ENCODE measurements at places on chromosomes 7 and 10.
A peak's percentile ranks its signal among the peaks of the same experiment; 100 is the strongest.

GRCh38 chr10:131647789-131648188 lies 253.0 kb upstream of the PPP2R2D start:
- no peak for DNase-seq

DNA sequence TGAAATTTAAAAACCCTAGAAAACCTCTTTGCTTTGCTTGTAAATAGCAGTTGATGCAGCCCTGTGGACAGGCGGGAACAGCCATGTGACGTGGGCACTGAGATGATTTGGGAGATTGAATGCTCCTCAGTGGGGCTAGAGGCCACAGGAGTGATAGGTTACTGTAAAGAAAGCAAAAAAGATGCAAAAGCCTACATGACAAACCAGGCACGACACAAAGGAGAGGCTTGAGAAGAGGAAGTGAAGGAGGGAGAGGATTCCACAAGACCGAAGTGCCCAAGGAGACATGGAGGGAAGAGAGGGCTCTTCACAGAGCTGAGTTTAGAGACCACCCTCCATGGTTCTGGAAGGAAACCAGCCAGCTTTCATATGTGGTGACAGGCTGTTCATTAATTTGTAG lies 25.7 kb downstream of the IKZF1 start:
- no peak for DNase-seq

- no peak for DNase-seq
Observed at GRCh38 chr10:54594289-54594688, 206.7 kb downstream of the PCDH15 start.

DNA sequence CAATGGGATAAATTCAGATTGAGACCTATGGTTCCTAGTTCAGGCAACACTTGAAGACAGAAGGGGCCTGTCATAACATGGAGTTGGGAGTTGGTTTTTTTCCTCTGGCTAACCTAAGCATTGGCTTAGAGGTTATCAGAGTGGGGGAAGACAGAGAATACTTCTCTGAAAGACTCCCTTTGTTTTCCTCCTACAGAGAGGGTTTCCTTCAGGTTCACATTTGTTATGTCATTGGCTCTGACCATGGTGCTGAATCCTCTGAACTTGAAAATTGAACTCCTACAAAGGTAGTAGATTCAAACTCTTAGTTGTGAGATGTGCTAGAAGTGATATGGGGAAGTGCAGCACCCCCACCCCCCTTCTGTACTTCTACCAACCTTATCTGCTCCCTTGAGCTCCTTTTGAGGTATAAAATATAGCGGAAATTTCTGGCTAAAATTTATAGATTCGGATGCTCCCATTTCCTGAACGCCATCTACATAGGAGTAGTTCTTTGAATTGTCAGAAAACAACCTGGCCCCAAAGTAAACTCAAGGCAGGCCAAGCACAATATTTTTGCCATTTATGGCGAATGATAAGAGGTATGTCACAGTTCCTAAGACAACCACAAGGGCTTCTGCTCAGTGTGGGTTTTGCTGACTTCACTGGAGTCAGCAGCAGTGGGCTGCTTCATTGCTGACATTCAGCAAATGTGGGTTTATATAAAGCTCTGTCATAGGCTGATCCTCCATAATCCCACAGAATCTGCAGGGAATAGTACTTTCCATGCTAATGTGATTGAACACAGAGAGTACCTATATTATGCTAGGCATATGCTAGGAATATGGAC lies 131.6 kb upstream of the KLF14 start:
- DNase-seq, result no peak

DNA sequence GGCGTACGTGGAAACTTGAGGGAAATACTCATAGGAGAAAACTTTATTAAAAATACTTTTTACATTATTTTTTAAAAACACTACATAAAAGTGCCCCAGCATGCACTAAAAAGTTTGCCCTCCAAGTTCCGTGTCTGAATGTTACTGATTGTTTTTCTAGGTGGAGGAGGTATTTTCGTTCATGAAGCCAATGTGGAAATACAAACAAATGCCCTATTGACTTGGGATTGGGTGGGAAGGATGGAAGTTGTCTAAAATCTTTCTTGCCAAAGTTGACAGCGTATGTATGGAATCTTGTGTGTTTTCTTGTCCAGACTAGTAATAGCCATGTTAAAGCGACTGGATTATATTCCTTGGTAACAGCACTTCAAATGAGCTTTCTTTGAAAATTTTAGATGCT lies 1.2 kb downstream of the PROSER2 start:
- no peak for DNase-seq

GRCh38 chr7:132386201-132386681 lies 190.0 kb downstream of the PLXNA4 start:
- DNase-seq, result no peak

GRCh38 chr7:8442814-8443304 lies 9.4 kb downstream of the NXPH1 start:
- DNase-seq, result no peak

- DNase-seq, result no peak
Observed at GRCh38 chr7:157021071-157021870, 10.8 kb upstream of the MNX1 start.

DNA sequence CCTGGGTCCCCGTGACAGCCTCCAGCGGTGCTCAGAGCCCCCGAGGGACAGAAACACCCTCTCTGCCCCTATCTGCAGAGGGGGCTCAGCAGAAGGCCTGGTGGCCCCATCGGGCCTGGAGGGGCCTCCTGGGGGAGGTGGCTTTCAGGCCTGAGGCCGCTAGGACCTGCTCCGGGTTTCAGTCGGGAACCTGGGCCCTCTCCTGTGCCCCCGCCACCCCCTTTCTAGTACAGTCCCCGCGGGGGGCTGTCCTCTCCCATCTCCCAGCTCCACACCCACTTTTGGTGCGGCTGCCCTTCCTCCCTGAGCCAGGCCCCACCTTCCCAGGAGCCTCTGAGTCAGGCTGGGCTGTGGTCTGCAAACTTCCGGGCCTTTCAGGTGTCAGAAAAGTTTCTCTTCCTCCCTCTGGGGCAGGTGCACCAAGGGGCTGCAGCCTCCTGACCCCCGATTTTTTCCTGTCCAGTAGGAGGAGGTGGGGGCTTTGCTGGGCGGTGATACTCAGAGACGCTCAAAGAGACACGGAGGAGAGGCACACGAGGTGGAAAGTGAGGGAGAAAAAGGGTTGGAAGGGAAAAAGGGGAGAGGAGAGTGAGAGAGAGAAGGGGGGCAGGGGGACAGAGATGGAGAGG lies 692 bp downstream of the CARD11 start:
- DNase-seq, result no peak

DNA sequence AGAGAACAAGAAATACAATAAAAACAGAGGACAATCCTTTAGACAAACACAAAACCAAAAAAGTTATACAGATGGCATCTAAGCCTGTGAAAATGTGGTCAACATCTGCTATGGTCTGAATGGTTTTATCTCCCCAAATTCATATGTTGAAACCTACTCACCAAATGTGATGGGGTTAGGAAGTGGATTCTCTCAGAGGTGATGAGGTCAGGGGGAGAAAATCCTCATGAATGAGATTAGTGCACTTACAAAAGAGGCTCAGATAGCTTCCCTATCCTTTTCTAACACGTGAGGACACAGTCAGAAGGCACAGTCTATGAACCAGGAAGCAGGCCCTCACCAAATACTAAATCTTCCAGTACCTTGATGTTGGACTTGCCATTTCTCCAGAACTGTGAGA lies 147.8 kb upstream of the GPR22 start:
- no peak for DNase-seq

- no peak for DNase-seq
Observed at GRCh38 chr10:73246322-73246645, 771 bp downstream of the DNAJC9 start.

- DNase-seq, result no peak
Observed at GRCh38 chr10:100469756-100470155, 6.9 kb downstream of the WNT8B start.

DNA sequence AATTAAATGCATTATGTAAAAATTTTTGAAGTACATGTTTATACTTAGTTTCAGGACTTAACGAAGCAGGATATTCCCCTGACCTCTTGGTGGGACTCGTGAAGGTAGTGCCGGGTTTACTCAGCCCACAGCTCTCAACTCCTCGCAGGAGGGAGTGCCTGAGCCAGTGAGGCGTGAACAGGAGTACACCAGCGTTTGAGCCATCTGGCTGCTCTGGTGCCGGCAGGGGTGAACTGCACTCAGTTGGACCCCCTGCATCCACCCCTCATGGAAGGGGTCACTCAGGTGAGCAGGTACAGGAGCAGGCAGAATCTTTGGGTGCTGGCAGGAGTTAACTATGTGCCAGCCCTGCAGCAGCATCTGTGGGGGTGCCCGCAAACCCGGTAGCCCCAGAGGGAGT lies 625.1 kb upstream of the PCDH15 start:
- no peak for DNase-seq

- DNase-seq, result no peak
Observed at GRCh38 chr10:115953281-115953680, 319.7 kb downstream of the GFRA1 start.

- DNase-seq, result no peak
Observed at GRCh38 chr10:92799568-92799967, 48.8 kb upstream of the EXOC6 start.

DNA sequence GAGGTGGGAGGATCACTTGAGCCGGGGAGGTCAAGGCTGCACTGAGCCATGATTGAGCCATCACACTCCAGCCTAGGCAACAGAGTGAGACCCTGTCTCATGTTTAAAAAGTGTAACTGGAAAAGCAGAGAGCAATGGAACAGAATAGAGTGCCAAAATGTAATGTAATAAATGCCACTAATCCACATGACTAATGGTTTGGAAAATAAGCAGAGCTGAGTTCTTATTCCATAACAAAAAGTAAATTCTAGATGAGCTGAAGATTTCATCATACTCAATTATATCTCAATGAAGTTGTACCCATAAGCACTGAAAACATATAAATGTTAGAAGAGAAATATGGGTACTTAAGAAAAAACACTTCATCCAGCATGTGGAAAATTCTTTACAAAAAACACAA lies 132.6 kb downstream of the USP6NL start:
- DNase-seq, result no peak

DNA sequence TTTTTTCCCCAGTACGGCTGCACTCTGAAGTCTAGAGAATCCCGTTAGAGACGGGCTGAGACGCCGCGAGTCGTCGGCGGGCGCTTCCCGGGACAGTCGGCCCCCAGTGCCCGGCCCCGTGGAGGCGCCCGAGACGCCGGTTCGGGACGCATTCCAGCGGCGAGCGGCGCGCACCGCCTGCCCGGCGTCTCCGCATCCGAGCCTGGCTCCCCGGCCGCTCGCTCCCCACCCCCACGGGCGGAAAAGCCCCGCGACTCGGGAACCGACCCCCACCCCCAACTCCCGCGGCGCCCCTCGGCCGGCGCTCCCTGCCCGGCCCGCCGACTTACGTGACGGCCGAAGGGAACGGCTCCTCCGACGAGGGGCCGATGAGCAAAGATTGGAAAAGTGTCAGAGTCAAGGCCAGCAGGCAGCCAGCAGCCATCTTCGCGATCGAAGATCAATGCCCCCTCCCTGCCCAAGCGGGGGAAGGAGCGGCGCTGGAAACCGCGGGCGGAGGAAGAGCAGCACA lies 486 bp downstream of the CACNA2D1 start:
- DNase-seq, result no peak

- no peak for DNase-seq
Observed at GRCh38 chr7:35909870-35910357, 109.1 kb downstream of the SEPTIN7 start.

DNA sequence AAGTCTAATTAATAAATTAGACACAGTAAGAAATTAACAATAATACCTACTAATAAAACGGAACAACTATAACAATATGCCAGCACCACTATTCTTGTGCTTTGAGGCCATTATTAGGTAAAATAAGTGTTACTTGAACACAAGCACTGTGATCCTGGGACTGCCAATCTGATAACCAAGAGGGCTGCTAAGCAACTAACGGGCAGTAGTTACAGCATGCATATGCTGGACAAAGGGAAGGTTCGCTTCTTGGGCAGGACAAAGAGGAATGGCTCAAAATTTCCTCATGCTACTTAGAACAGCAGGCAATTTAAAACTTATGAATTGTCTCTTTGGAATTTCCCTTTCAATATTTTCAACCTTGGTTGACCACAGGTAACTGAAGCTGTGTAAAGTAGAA lies 718.6 kb downstream of the SORCS3 start:
- DNase-seq, result no peak

- no peak for DNase-seq
Observed at GRCh38 chr10:22874189-22874854, 53.5 kb upstream of the ARMC3 start.

GRCh38 chr7:27180431-27181420 lies 4.3 kb downstream of the HOXA11 start:
- no peak for DNase-seq

- no peak for DNase-seq
Observed at GRCh38 chr7:596819-597182, 77.2 kb upstream of the PDGFA start.

- DNase-seq, result no peak
Observed at GRCh38 chr7:110027385-110027784, 1063.5 kb upstream of the LRRN3 start.

- no peak for DNase-seq
Observed at GRCh38 chr10:35460852-35461460, 124.6 kb downstream of the CCNY start.

DNA sequence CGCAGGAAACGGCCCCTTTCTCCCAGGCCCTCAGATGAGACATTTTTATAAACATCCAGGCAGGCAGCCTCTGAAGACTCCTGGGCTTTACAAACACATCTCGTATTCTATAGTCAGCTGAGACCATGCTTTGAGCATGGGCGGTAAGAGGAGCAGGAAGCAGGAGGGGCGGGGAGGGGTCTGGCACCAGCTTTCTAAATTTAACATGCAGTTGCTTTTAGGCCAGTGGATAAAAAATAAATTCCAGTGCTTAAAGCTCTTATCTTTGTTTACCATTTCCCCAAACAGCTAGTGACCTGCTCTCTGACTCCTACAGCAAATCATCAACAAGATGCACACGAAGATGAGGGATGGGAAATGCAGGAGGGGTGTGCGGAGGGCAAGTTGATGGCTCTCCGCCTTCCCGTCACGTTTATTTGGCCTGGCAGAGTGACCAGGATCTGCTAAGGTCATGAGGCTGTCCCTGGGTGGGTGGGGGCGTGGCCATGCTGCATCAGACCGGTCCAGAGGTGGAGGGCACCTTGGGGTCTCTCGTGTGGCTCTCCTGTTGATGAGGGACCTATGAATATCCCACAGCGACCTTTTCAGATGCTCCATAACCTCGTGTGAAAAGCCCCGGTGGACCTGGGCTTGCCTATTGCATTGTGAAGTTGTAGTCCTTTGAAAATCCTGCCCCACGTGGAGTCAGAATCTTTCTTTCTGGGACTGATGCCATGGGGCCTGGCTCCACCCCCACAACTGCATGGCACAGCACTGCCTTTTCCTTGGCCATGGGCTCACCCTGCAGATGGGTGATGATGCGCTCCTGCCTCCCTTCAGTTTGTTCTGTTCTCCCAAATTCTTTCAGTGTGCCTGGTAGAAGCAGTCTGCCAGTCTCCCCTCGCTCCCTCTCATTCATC lies 67.5 kb downstream of the PARP12 start:
- peak; percentile 78 for DNase-seq
